Sigmoid colon (tissue), 7 donors: ENCODE measurements at places on chromosomes 6 and 20. TPM values are rescaled to one million over a fixed set of nuclear protein-coding genes. Genes with fewer than 3 reads are reported as not detected.

GRCh38 chr20:62819494-62820174 is 2.8 kb downstream of the COL9A3 start:
- DNase-seq: no peak

- DNase-seq: no peak
These were observed 53.4 kb downstream of the HDGFL1 start for GRCh38 chr6:22622813-22623212.

Gene PDYN
- total RNA-seq: not detected

GRCh38 chr6:73523434-73524123 is 2.7 kb upstream of the EEF1A1 start:
- DNase-seq: peak; percentile 82

DNA sequence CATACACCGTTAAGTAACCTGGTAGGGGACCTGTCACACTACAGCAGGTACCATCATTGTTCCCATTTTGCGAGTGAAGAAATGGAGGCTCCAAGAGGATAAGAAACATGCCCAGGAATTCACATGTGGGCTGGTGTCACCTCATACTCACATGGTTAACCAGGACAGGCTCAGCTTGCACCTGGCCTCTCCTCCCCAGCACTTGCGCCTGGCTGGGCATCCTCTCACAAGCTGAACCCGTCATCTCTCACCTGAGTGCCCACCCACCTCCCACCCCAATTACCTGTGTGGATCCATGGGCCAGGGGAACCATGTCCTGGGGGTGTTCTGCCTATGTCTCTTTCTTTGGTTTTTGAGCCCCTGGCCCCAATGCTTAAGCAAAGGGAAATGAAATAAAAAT is 1.5 kb downstream of the SFTA2 start:
- DNase-seq: no peak

Gene GMPR
- total RNA-seq: 18.8 TPM

- DNase-seq: no peak
These were observed 30.6 kb downstream of the RBM24 start for GRCh38 chr6:17311595-17312311.

Gene MATN4
- not detected for total RNA-seq

DNA sequence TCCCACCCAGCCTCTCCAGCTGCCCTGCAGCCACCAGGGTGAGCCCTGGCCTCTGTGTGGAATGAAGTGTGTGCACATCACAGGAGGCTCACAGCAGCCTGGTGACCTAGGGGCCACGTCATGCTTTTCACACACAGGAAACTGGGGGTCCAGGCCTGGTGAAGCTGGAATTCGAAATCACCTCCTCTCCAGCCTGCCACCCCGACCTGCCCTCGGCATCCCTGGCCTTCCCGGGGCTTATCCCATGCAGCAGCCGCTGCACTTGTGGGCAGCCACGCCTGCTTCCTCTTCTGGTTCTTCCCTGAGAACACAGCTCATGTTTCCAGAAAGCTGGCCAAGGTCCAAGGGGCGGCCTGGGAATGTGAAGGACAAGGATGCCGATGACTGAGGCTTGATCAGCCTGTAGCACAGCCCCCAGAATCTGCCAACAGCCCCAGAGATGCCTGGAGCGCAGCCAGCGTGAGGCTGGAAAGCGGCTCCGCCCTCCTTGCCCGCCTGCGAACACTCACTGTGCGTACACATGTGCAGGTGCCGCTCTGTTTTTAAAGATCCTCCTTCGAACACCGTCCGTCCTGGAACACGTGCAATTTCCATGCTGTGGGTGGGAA is 4.2 kb upstream of the NTSR1 start:
- DNase-seq: peak; percentile 96

Gene SNX3
- 160 TPM for total RNA-seq

- no peak for DNase-seq
These were observed 21.9 kb downstream of the SLC12A5 start for GRCh38 chr20:46050885-46051284.

Gene COL19A1
- total RNA-seq: 0.82 TPM

DNA sequence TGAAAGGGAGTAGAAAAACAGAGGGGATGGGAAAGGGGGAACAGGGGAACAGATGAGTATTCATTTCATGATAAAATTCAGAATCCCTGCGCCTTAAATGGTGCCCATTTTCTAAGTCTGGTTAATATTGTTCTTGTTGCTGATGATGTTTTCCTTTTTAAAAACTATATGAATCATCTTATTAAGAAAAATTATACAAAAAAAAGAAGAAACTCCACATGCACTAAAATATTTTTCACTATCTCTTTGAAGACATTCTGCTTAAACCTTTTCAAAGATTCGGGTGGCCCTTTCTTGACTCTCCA is 1.1 kb upstream of the TFAP2B start:
- DNase-seq: no peak

Gene PLCB4
- 21.0 TPM for total RNA-seq

DNA sequence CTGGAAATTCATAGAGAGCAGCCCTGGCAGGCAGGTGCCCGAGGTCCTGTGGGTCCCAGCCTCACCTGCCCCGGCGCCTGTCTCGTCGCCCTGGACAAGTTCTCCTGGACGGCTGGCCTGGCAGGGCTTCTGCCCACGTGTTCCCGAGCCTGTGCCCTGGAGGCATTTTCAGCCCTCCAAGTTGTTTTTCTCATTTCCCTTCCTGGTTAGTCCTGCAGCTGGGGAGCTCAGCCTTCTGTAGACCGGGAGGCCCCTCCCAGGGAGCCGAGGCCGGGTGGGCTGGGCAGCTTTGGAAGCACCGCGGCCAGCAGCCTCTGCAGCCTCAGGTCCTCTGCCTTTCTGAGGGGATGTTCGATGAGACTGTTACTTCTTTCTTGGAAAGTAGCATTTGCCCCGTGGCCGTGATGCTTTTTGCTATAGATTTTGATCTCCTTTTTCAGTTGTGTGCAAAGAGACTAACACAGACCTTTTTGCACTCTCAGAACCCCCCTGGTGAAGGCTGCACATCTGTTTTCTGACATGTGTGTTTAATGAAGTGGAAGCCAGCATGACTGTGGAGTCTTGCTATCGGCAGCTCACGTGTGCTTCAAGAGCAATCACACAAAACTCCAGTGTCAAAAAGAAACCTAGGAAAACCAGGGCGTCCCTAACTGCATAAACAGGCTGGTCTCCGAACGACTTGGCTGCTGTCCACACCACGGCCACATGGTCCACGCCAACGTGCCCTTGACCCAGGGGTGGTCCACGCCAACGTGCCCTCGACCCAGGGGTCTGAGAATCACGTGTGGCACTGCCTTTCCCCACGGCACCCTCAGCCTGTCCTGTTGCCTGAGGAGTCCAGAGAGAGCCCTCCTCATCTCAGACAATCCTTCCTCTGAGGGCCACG is 207.5 kb downstream of the SMOC2 start:
- DNase-seq: peak; percentile 61

GRCh38 chr6:87197547-87197946 is 42.2 kb downstream of the ZNF292 start:
- DNase-seq: no peak

Gene DTNBP1
- total RNA-seq: 12.8 TPM

GRCh38 chr6:53436526-53437303 is 88.0 kb upstream of the ELOVL5 start:
- DNase-seq: no peak

GRCh38 chr6:43052842-43053544 is 658 bp downstream of the CUL7 start:
- no peak for DNase-seq

Gene DNAH8
- total RNA-seq: not detected

- DNase-seq: peak; percentile 70
These were observed 61.3 kb upstream of the EPB41L1 start for GRCh38 chr20:36093025-36093803.

Gene MROH8
- 5.4 TPM for total RNA-seq

DNA sequence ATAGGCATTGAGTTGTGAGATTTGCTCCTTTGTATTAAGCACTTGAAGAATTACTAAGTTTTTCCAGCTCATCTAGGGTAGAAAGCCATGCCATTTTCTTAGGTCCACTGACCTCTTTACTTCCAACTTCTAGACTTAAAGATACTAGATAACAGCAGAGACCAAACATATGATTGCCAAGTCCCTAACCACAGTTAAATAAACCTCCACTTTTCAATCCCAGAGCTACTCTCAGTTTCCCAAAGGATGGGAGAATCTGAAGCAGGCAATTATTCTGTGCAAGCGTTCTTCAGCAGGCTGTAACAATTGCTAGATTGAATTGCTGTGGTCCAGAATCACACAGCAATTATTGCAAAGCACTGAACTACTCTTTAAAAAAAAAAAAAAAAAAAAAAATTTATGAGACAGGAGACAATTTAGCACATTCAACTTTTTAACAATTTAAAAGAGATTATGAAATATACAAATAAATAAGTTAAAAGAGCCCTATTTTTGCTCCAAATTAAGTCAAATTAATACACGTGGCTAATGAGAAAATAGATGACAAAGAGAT is 104.0 kb upstream of the PRSS16 start:
- DNase-seq: no peak

Gene XKR7
- under 0.01 TPM for total RNA-seq

Gene GPSM3
- total RNA-seq: 10.7 TPM

- DNase-seq: no peak
These were observed 14.1 kb downstream of the EDEM2 start for GRCh38 chr20:35133031-35133430.

- DNase-seq: no peak
These were observed 185.7 kb downstream of the SASH1 start for GRCh38 chr6:148528292-148528691.

GRCh38 chr20:23257106-23257761 is 93.4 kb upstream of the NXT1 start:
- DNase-seq: no peak

- no peak for DNase-seq
These were observed 128.4 kb downstream of the KLHL32 start for GRCh38 chr6:97052896-97053295.

DNA sequence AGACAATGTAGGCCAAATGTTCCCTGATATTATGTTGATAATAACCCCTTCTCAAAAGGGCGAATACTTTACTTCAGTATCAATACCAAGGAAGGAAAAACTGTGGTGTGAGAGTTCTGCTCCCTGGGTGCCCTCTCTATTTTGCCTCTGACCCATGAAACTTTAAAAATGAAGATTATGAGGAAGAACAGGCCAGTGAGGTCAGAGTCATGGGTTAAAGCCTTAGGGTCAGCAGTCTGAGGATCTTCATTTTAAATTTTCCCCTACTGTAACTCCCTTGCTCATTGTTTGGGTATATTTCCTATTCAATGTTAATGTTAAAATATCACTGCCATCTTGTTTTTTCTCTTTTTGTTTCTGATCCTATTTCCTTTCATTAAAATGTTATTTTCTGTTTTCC is 47.9 kb downstream of the PRKN start:
- DNase-seq: no peak

- DNase-seq: no peak
These were observed 8.7 kb upstream of the GTF3C6 start for GRCh38 chr6:110949679-110950285.

GRCh38 chr6:136014454-136015437 is 163.2 kb downstream of the PDE7B start:
- DNase-seq: no peak

DNA sequence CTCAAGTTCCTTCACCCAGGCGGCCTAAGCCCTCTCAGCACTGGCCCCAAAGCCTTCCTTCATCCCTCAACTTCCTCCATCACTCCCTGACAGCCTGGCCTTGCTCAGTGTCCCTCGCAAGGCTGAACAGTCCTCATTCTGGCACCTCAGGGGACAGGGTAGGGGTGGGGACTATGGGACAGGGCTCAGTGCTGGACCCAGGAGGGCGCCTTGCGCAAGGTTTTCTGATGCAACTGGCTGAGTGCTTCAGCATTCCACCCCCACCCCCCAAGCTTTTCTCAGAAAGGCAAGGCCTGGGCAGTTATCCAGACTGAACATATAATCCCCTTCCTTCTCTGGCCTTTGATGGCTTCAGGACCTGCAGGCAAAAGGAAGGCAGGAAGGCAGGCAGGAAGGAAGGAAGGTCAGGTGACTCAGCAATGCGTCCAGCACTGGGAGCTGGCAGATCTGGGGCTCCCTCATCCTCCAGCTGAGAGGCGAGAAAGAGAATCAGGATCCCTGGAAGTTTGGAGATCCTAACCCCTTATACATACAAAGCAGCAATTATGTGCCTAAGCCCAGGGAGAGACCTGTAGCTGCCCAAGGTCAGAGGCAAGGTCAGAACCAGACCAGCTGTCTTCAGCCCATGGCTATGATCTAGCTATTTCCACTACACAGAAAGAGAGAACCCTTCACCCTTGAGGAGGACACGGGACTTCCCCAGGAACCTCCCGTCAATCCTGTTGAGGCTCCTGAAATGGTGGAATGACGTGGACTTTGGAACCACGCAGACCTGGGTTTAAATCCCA is 8.6 kb upstream of the TRIB3 start:
- peak; percentile 77 for DNase-seq

DNA sequence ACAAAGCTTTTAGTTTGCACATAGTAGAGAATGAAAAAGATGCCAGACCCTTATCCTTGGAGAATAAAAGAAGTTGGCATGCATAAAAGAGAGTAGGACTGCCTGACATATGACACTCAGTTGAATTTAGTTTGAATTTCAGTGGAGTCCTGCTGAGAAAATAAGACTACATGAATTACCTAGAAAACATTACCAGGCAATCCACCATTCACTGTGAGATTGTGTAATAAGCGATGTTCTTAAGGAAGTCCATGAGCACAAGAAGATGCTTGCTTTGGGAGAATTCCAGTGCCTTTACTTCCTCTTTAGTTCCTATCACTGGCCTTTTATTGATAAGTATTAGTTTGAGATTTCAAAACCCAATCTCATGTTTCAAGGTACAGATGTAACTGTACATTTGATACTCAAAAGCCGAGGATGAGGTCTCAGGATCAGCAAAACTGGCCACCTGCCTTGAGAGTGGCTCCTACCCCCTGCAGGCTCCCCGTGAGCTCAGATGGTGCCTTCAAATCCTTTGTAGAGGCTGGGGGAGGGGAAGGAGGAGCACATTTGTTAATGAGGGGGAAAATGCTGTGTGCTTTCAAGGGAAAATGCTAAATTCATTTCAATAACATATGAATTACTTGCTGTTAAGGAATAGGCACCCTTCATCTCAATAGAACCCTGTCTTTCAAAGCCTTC is 11.2 kb upstream of the UNC93A start:
- no peak for DNase-seq

Gene RAD21L1
- not detected for total RNA-seq

GRCh38 chr6:155782739-155783459 is 327.3 kb upstream of the NOX3 start:
- no peak for DNase-seq

Gene HAO1
- not detected for total RNA-seq

Gene STX7
- total RNA-seq: 72.5 TPM

Gene SPTLC3
- total RNA-seq: 4.6 TPM

Gene CHRNA4
- total RNA-seq: not detected

GRCh38 chr20:1330075-1330830 is 1.3 kb upstream of the SDCBP2 start:
- DNase-seq: peak; percentile 84

Gene PTGIS
- total RNA-seq: 55.3 TPM

DNA sequence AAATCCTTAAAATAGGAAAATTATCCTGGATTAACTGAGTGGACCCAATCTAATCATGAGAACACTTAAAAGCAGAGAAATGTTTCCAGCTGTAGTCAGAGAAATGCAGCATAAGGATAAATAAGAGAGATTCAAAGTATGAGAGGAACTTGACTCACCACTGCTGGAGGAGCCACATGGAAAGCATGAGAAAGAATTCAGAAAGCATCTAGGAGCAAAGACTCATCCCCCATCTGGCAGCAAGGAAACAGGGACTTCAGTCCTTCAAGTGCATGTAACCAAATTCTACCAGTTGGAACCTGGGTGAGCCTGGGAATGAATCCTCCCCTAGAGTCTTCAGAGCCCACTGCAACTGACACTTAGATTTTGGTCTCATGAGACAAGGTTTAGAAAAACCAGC is 33.7 kb downstream of the RNF146 start:
- DNase-seq: no peak
